ENCODE measurements at places on chromosomes 7 and 10. TPM values are rescaled to one million over a fixed set of nuclear protein-coding genes. Genes with fewer than 3 reads are reported as not detected.

GRCh38 chr10:123855008-123855684, 36.5 kb downstream of the CPXM2 start:
- DNase-seq: no peak

- no peak for DNase-seq
Observed at GRCh38 chr10:132550366-132551092, 12.9 kb downstream of the INPP5A start.

DNA sequence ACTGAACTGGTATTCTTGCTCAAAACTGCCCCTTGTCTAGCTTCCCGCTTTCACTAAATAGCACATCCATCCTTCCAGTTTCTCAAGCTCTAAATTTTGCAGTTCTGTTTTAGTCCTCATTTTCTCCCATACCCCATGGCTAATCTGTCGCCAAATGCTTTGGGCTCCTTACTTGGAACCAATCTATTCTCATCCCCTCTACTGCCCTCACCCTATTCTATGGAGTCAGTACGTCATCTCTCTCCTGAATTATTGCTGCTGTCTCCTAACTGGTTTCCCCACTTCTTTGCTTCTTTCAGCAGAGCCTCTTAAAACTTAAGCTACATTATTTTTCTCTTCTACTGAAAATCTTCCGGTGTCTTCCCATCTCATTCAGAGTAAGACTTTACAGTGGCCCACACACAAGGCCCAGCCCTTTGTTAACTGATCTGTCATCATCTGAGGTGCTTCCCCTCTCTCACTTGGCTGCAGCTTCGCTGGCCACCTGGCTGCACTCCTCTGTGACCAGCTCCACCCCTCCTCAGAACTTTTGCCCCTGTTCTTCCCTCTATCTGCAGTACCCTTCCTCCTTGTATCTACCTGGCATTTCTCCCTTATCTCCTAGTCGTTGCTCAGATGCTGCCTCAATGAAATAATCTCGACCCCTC, 9.9 kb downstream of the STARD3NL start:
- DNase-seq: no peak

DNA sequence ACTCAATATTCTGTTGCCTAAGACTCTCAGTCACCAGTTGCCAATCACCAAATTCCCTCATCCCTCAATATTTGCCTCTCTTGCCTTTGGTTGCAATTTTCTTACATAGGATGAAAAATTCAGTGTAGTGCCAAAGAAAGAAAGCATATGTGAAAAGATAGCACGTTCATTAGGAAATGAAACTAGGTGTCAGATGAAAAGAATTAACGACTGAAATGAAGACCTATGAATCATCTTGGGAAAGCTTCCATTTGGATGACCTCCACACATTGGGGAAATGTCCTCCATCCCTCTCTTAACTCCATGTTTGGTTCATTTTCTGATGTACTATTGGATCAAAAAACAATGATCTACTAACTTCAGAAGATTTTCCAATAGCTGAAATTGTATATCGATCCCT, 145.1 kb upstream of the MEOX2 start:
- DNase-seq: no peak

DNA sequence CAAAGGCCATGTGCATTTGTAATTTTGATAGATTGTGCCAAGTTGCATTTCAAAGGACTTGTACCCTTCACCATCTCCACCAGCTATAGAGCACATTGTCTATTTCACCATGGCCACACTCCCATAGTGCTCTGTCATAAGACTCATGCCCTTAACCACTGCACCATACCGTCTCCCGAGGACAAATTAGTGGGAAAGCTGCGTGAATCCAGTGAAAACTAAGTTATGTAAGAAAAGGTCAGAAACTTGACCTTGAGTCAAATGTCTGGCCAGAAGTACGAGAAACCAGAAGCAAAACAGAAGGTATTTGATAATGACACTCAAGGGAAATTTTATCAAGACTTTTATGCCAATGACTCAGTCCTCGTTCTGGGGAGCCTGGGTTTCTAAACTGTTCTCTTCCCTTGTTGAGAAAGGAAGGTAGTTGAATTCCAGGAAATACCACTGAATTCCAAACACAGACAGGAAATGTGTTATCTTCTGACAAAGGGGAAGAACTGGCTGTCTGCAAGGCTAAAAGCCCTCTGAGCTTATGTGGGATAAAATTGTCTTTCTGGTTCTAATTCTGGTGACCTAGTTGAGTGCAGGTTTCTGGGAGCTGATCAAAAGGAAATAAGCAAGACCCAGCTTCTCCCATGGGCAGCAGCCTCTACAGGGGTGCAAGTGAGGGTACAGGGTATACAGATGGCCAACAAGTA, 49.7 kb downstream of the CDK1 start:
- DNase-seq: no peak

- no peak for DNase-seq
Observed at GRCh38 chr10:131277278-131277677, 34.2 kb downstream of the TCERG1L start.

- no peak for DNase-seq
Observed at GRCh38 chr7:155580367-155580766, 34.0 kb upstream of the CNPY1 start.

DNA sequence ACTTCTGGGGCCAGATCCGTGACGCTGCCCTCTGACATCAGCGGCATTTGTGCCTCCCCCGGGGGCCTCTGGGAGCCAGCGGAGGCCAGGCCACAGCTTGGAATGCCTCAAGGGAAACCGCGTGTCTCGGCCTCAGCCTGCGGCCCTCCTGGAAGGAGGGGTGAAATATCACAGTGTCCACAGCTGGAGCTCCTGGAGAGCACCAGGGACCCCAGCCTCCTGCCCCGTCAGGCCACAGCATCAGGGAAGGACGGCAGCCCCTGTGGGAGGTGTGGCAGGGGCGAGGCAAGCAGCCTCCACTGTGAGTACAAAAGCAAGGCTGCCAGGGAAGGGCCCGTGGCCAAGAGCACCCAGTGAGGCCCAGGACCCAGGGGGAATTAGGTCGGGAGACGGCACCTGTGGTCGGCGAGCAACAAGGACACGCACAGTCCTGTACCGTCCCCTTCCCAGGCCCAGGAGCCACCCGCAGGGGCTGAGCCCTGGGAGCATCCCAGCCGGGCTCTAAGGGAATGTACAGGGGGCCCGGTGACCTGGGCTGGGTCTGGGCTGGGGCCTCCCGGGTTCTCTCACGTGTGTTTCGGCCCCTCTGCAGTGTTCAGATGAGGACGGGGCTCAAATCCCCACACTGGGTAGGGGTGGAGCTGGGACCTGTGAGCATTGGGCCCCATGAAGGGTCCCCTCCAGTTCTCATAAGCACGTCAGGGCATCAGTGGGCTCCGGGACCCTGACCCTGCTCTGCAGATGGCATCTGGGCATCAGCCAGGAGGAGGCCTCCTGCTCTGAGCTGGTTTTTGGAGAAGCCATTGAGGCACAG, 18.7 kb upstream of the KNDC1 start:
- DNase-seq: no peak

DNA sequence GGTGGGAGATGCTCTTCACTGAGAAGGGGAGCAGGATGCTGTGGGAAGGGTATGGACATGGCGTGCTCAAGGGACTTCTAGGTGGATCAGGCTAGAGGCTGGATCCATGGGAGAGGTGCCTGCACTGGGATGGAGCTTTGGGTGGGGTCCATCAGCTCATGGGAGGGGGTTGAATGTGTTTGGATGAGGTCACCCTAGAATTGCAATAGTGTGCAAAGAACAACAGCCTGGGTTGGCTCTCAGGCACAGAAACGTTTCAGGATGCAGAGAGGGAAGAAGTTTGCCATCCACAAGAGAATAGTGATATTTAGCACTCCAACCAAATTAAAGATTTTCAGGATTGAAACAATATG, 66.1 kb downstream of the SNX10 start:
- DNase-seq: no peak

GRCh38 chr10:68301790-68302502, 29.9 kb upstream of the HNRNPH3 start:
- DNase-seq: no peak

DNA sequence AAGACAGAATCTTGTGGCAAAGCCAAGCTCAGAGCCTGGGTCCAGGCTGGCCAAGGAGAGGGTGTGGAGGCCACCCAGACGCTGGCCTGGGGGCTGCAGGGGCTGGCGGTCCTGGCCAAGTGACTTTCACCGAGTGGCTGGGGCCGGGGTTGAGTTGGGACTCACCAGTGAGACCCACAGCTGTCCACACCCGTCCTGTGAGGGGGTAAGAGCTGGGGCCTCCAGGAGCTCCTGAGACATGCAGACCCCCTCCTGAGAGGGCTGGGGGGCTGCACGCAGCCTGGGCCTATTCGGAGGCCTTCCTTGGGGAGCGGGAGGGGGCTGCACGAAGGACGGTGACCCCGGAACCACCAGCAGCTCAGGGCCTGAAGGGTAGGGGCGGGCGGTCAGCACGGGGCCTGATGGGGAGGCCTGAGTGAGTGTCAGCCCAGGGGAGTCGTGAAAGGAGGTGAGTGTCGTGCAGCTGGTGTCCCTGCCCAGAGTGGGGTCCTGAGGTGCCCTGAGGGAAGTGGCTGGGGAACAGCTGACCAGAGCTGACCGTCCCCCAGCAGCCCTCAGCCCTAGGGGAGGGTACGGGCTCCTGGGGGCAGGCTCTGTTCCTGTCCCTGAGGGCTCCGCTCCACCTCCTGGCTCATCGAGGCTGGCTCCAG, 100.9 kb downstream of the FOXL3 start:
- DNase-seq: no peak

CALY gene
- polyA plus RNA-seq: not detected

IFRD1 gene
- polyA plus RNA-seq: 38.3 TPM

CYP26C1 gene
- not detected for polyA plus RNA-seq

Data from keratinocyte (primary cell).